Hematopoietic multipotent progenitor cell treated with erythropoietin and hydrocortisone succinate and interleukin-3 and kit ligand, for 8 days (in vitro differentiated cells): ENCODE measurements at places on chromosomes 2 and 18.

GRCh38 chr2:44772669-44773378, 168.7 kb upstream of the SIX3 start:
- DNase-seq, result no peak

DNA sequence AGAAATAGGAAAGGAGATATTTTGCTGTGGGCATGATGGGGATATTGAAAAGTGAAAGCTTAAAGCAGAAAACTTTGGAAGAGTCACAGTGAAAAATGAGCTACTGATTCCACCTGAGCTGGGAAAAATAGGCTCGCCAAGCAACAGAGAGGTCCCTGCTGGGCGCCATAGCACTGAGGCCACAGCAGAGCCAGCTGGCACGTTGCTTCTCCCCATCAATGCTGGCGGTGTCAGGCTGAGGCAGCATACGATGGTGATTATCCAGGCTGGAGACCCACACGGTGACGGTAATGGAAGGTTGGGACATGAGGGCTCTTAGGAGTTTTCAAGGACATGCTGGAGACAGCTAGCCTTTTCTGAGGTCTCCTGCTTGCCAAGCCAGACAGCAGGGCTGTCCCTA, 25.8 kb upstream of the DTNB start:
- no peak for DNase-seq

DNA sequence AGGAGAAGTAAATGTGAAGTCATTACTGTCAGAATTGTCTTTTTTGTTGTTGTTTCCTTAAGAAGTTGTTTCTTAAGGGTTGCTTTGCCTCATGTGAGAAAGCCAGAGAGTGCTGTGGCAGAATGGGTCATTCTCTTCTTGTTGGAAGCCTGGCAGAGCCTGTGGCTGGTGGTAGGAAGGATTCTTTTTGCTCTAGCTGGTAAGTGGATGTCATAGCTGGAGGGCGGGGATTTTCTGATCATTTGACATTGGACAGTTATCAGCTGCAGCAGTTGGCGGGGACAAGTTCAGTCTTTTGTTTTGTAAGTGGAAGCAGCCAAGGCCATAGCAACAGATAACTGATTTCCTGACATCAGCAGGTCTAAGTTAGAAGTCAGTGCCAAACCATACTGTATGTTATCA, 5.5 kb upstream of the RMDN2 start:
- DNase-seq, result peak; percentile 95

GRCh38 chr2:15965564-15966019, 25.2 kb downstream of the MYCN start:
- DNase-seq, result no peak

DNA sequence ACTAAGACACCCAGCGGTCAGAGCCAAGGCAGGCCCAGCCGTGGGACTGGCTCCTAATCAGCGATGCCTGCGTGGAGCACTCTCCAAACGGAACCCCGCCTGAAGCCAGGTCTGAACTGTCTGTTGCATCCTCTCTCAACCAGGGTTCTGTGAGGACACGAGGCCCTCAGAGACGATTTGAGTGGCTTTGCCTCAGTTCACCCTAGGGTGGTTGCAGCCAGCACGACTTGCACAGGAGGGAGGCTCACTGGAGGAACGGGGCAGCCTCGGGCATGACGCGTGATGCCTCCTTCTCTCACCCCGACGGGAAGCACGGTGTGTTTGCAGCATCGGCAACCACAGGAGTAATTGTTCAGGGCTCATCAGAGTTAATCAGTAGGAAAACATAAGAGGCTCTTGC, 336.4 kb downstream of the EIPR1 start:
- DNase-seq, result no peak

DNA sequence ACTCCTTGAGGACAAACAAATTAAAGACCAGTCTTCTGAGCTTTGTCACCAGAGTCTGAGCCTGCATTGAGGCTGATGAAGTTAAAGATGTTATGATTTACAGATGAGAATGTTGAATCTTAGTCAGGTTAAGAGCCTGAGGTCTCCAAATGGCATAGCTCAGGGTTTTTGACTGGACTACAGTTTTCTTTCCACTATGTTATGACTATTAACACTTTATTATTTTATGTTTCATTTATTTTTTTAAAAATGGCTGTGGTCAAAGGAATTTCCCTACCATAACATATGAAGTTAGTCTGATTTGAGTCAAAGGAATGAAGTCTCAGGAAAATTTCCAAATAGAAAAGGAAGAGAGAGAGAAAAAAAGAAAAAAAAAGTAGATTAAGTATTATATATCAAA, 39.7 kb upstream of the CWC22 start:
- DNase-seq, result no peak

DNA sequence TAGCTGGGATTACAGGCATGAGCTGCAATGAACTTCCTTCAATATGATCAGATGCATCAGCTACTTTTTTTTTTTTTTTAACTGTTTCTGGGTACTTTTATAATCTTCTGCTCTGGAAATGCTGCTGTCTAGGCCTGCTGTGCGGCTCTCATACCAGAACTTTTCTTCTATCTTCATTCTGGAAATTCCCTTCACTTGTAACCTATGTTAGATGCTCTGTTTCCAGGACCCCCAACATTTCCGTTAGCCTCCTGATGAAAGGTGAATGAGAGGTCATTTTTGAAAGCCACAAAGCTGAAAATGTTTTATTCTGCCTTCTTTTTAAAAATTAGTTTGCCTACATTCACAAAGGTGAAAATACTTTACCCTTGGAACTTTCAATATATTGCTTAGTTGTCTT, 8.6 kb downstream of the AGFG1 start:
- DNase-seq, result no peak

DNA sequence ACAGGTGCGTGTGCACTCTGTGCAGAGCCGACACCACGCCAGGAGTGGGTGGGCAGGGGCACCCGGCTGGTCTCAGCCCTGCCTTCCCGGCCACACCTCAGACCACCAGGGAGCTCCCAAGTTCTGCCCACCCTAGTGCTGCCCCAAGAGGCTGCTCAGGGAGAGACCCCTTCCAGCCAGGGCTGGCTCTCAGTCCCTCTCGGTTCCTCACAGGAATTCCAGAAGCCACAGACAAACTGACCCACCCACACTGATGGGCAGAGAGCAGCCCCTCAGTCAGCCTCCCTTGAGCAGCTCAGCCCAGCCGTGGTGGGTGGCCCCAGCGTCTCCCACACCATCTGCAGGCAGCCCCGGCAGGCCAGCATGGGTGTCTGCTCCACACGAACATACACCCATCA, 33.8 kb downstream of the GPC1 start:
- no peak for DNase-seq

- DNase-seq, result no peak
These were observed 35.3 kb downstream of the RAB31 start for GRCh38 chr18:9743200-9744016.

DNA sequence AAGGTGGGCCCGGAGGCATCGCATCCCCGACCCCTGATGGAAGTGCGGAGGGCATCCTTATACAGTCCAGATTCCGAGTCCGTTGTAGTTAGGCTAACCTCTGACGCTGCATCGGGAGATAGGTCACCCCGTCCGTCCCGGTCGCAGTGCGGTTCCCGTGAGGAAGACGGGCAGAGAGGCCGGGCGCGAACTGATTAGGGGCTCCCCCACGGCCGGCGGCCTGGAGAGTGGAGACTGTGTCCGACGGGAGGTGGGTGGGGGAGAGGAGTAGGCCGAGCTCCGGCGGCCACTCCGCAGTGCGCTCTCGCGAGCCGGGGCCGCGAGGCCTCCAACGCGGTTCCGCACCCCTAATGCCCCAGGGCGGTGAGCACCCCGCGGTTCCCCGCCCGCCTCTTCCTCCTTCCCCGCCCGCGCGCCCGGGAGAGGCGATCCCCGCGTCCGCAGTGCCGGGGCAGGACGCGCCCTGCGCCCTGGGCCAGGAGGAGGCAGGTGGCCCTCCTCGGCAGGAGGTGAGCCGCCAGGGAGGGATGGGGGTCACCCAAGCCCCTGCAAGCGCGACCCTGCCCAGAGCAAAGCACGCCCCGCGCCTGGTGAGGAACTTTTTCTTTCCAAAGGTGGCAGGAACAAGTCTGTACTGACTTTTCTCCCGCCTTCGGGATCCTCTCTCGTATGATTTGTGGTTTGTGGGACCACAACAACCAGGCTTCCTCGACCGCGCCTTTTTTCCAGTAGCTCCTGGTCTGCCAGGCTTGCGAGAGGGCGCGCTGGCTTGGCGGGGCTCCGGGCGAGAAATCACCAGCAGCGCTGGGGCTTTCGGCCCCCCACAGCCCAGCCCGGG, 1.4 kb upstream of the SP5 start:
- DNase-seq, result no peak

DNA sequence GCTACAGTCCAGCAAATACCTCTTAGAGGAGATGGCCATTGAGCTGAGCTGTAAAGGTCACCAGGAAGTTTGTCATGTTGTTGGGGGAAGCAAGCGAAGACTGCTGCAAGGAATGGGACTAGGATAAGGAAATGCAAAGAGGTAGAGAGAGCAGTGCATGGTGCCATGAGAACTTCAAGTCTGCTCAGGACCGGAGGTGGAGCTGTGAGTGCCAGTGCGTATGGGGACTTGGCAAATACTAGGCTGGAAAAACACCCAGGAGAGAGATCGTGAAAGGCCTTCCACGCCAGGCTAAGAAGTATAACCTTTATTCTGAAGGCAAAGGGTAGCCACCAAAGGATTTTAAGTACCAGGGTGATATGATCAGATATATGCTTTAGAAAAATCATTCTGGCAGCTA, 71.3 kb downstream of the MEIS1 start:
- no peak for DNase-seq

- peak; percentile 63 for DNase-seq
These were observed 56.9 kb downstream of the DYSF start for GRCh38 chr2:71510196-71510807.

- no peak for DNase-seq
These were observed 150.0 kb upstream of the MAP3K20 start for GRCh38 chr2:172925600-172925999.

DNA sequence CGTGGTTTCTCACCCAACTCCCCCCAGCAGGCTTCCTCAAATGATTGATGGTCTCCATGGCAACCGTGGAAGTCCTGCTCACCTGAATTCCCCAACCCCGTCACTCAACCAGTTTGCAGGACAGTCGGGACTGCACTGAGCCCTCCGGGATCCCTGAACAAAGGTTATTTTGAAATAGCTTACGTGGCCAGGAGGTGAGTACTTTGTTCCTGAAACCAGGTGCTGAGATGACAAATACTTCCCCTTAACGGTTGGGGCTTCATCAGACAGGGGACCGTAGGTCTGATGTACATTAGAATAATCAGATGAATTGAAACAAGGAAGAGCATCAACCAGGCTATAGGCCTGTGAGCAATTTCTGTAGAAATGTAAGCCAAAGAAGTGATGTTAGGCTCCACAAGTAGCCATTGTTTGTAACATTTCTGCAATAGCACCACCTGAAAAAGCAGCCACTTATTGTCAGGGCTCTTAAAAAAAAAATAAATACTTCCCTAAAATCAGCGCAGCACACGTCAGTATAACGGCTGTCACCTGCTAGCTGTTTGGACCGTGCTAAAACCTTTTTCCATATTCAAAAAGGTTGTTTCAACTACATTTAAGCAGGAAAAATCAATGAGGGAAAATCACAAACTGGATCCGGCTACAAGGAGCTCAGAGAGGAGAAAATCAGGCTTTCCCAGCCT, 206.4 kb upstream of the ID2 start:
- DNase-seq, result no peak

DNA sequence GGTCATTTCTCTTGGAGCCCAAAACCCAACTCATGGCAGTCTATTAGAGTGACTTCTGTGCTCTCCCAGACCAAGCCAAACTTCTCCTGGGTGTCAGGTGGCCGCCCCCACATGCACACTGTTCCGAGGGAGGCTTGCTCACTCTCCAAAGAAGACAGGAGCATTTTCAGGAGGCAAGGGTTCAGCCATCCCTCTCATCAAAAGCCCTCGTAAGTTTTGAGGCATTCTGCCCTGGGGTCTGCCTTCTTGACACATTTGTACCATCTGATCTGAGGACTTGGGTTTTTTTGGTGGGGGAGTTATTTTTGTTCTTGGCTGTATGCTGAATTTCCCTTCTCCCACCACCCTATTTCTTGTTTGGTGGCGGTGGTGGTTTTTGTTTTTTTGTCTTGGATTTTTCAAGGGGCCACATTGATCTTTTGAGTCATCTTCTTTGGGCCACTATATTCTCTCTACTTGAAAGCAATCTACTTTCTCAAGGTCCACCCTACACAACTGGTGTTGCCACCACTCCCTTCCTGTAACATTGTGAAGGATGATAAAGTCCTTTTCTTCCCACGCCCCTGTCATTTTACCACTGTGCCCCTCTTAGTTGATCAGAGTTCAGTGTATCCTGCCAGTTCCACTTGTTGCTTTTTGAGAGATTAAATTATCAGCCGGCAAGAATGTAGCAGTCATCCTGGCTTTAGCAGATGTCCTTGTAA, 255.8 kb downstream of the CYP26B1 start:
- peak; percentile 91 for DNase-seq

- DNase-seq, result no peak
These were observed 34.0 kb downstream of the ST6GAL2 start for GRCh38 chr2:106851881-106852501.

DNA sequence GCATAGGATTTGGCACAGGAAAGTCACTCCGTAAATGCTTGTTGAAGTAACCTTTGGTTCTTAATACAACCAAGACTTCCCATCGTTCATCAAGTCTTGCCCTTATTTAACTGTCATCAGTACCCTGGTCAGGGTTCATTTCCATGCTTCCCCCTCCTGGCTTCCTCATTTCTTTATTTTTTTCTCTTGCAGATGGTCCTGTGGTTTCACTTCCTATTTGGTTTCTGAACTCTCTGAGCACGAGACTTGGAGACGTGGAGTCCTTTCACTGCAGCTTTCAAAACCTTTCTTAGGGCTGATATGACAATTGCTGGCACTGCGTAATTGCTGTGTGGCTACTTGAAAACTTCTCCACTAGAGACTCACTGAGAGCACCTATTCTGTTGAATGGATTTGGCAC, 59.9 kb upstream of the PID1 start:
- DNase-seq, result no peak

GRCh38 chr2:158443606-158444005, 12.9 kb downstream of the CCDC148 start:
- DNase-seq, result no peak

GRCh38 chr2:216016581-216016980, 3.2 kb upstream of the MREG start:
- no peak for DNase-seq

DNA sequence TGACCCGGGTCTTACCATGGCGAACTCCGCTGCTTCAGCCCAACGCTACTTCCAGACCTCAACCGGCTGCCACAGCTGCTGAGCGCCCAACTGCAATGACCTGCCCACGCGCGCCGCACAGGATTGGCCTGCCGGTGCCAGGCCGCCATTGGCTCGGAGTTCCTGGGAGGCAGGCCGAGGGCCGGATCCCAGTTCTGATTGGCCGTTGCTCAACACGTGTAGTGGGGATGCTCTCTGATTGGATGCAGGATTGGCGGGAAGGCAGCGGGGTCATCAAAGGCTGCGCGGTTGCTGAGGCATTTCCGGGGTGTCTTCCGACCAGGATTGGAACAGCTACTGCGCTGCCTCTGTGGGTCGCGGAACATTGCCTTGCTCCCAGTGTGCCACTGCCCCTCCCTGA, at the start of gene TUBA3E:
Gene TUBA3E (minus strand): TSS at position 97 of the 400 bp plus-strand sequence. CDS start 79 bp downstream, at position 18.
- DNase-seq, result no peak

DNA sequence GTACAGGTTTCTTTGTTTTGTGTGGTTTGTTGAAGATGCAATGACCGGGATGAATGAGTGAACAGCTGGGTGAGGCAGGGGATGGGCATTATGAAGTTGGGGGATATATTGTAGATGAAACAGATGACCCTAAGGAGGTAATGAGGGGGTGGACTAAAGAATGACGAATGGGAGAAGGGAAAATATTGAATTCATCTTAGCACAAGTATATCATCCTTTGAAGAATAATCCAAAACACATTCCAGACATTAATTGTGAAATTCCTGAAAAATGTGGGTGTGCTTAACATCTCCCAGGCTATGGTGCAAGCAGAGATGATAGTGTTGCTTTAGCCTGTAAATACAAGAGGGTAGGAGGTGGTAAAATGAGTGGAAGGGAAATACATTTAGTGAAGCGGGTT, 5.8 kb downstream of the CRIM1 start:
- DNase-seq, result no peak
